ENCODE measurements at places on chromosomes 5 and 9. TPM values are rescaled to one million over a fixed set of nuclear protein-coding genes. Genes with fewer than 3 reads are reported as not detected.

The FBXW11 gene
- total RNA-seq = 81.4 TPM

The DRD1 gene
- not detected for total RNA-seq

The RAB3C gene
- 0.17 TPM for total RNA-seq

The SLC6A7 gene
- not detected for total RNA-seq

The SLC25A51 gene
- 93.1 TPM for total RNA-seq

The PCDHB10 gene
- 0.70 TPM for total RNA-seq

The IL5 gene
- total RNA-seq = not detected

The B4GALT1 gene
- 14.1 TPM for total RNA-seq

The C1QTNF3 gene
- 0.51 TPM for total RNA-seq

The ZBED3 gene
- total RNA-seq = 6.1 TPM

The TTC16 gene
- total RNA-seq = not detected

The C6 gene
- not detected for total RNA-seq

The SLC34A3 gene
- total RNA-seq = not detected

The ANKRA2 gene
- total RNA-seq = 11.4 TPM

The OR1J2 gene
- total RNA-seq = not detected

The SHOC1 gene
- not detected for total RNA-seq

The GRM6 gene
- total RNA-seq = not detected

The SLCO6A1 gene
- total RNA-seq = not detected

The ABHD17B gene
- total RNA-seq = 76.9 TPM

The GPX8 gene
- 18.7 TPM for total RNA-seq

The PCDHAC2 gene
- 0.34 TPM for total RNA-seq

The TICAM2 gene
- total RNA-seq = 0.93 TPM

The SET gene
- 600 TPM for total RNA-seq

The SPATA31D4 gene
- total RNA-seq = not detected

The C9orf50 gene
- not detected for total RNA-seq

The CEP120 gene
- 15.9 TPM for total RNA-seq

The LCN10 gene
- not detected for total RNA-seq

The AGXT2 gene
- total RNA-seq = not detected

The ROR2 gene
- not detected for total RNA-seq

The IRF1 gene
- total RNA-seq = 26.4 TPM

The GRAMD2B gene
- total RNA-seq = 7.3 TPM

The ADCY2 gene
- total RNA-seq = not detected

The SPATA31A3 gene
- total RNA-seq = not detected

The SLC45A2 gene
- 0.09 TPM for total RNA-seq

The KIF12 gene
- total RNA-seq = 0.14 TPM

The ARID3C gene
- 0.51 TPM for total RNA-seq

The PCDHB4 gene
- 0.17 TPM for total RNA-seq

The RNF180 gene
- total RNA-seq = 3.2 TPM

The CA9 gene
- not detected for total RNA-seq

The HAPLN1 gene
- under 0.01 TPM for total RNA-seq

The PDZD2 gene
- total RNA-seq = 2.6 TPM

The PCDHGC4 gene
- 1.2 TPM for total RNA-seq

The CFAP90 gene
- not detected for total RNA-seq

The NTNG2 gene
- 0.05 TPM for total RNA-seq

The CNTLN gene
- 11.3 TPM for total RNA-seq

The PDE4D gene
- 41.0 TPM for total RNA-seq

The STPG3 gene
- total RNA-seq = not detected
